ENCODE measurements at places on chromosomes 11 and 22.

DNA sequence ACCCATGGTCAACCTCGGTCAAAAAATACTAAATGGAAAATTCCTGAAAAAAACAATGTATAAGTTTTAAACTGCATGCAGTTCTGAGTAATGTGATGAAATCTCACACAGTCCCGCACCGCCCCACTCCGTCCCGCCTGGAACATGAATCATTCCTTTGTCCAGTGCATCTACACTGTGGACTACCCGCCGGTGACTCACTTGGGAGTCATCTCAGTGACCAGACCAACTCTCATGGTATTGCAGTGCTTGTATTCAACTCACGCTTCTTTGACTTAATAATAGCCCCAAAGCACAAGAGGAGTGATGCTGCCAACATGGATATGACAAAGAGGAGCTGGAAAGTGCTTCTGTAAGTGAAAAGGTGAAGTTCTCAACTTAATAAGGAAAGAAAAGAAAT, 48.8 kb downstream of the ARHGAP32 start:
- no peak for DNase-seq

- DNase-seq = no peak
Measured at GRCh38 chr11:13290221-13290980, 12.8 kb downstream of the BMAL1 start.

- no peak for DNase-seq
Measured at GRCh38 chr22:38618682-38619081, 37.5 kb downstream of the FAM227A start.

DNA sequence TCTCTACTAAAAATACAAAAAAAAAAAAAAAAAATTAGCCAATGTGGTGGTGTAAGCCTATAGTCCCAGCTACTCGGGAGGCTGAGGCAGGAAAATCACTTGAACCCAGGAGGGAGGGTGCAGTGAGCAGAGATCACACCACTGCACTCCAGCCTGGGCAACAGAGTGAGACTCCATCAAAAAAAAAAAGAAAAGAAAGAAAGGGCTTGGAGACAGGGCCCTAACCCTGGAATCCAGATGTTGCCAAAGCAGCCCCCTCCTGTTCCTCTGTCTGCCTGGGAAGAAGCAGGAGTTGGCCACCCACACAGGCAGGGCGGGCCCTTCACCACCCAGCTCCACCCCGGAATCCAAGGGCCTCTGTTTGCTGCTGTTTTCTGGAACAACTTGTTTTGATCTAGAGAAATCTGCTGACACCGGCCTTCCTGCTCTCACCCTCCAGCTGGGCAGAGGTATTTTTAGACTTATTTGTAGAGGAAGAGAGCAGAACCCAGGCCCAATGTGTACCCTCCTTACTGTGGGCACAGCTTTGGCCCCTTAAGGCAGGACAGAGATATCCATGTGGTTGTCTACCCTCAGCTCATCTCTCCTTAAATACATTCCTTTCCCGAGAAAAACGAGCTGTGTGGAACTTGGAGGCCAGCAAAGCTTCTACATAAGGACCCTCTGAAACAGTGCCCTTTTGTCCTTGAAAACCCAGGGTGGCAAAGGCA, 2.7 kb upstream of the NEAT1 start:
- DNase-seq = no peak

- peak; percentile 19 for DNase-seq
Measured at GRCh38 chr11:21511835-21512440, 680.9 kb upstream of the ANO5 start.

- DNase-seq = peak; percentile 30
Measured at GRCh38 chr22:44625981-44626687, 75.9 kb upstream of the PRR5 start.

DNA sequence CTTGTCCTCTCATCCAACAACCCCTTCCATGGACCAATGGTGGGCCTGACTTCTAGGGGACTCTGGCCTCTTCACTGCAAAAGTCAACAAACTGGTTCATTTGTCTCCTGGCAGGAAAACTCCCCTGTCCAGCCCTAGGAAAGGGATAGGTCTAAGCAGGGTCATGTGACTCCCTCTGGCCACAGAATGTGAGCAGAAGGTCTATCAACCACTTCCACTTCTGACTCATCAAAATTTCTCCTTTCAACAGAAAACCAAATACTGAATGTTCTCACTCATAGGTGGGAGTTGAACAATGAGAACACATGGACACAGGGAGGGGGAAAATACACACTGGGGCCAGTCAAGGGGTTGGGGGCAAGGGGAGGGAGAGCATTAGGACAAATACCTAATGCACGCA, 1.3 kb upstream of the ISX start:
- DNase-seq = no peak

GRCh38 chr11:103798446-103798845, 238.0 kb upstream of the DDI1 start:
- no peak for DNase-seq

Measured in left renal pelvis (tissue), 4 donors.